ENCODE measurements at places on chromosomes 7 and 10.

DNA sequence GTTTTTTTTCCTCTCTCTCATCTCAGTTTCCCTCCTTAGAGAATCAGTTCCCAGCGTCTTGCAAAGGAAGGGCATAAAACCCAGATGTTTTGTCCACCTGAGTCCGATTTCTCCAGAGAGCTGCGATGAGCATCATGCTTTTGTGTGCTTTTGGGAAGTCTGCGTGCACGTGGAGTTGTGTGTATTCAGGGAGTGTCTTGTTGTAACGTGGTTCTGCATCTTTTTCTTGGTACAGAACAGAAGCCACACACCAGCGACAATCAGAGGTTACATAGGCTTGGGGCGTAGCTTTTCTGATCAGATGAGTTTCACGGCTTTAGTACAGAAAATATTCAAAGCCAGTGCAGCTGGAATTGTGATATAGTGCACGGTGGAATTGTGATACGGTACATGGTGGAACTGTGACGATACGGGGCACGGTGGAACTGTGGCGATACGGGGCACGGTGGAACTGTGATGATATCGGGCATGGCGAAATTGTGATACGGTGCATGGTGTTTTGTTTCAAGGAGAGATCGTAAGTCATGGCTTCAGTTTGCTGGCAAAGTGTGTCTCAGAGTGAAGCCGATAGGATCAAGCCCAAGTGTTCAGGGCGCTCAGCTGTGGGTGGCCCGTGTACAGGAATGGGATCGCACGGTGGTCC is 32.8 kb downstream of the FOXK1 start:
- no peaks in the 10 kb centered on the region for H3K27me3 ChIP-seq
- peaks cover 6% of the 10 kb centered on the region for H3K4me1 ChIP-seq
- no peak overlapping the region for H3K4me3 ChIP-seq
- H3K27ac ChIP-seq: peak overlapping the region; percentile 83
- no peaks in the 10 kb centered on the region for H3K36me3 ChIP-seq

DNA sequence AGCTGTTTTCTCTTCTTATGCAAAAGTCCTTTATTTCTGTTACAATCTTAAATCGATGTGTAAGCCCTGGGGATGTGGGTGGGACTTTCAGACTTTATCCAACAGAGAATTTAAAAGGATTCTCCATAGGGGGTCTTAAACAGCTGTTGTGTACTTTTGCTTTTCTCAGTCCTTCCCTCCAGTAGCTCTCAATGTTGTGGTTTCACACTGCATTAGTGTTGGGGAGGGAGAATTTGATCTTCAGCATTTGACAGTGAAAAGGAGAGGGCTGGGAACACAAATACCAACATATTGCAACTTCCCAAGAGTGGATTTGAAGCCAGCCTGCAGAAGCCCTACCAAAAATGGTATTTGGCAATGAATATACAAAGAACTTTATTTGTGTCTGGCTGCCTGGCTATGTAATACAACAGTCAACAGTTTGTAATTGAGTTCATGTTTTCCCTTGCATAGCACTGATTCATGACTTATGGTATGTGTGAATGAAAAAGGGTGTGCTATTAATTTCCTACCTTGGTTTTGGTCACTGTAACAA is 80.1 kb upstream of the CAPZA2 start:
- no peak overlapping the region for H3K27ac ChIP-seq
- H3K4me3 ChIP-seq: no peak overlapping the region
- H3K27me3 ChIP-seq: no peaks in the 10 kb centered on the region

GRCh38 chr10:60856405-60856804 is 78.1 kb downstream of the CDK1 start:
- H3K4me3 ChIP-seq: no peak overlapping the region
- H3K27ac ChIP-seq: no peak overlapping the region
- DNase-seq: no peak
- no peaks in the 10 kb centered on the region for H3K27me3 ChIP-seq

- H3K4me3 ChIP-seq: no peak overlapping the region
- no peak for DNase-seq
- peaks cover 8% of the 10 kb centered on the region for H3K4me1 ChIP-seq
- H3K27ac ChIP-seq: no peak overlapping the region
These were observed 43.8 kb upstream of the SEMA3D start for GRCh38 chr7:85230623-85231022.

GRCh38 chr10:22321924-22322640 is 1.2 kb downstream of the BMI1 start:
- peak; percentile 50 for DNase-seq
- no peak overlapping the region for H3K27ac ChIP-seq
- peak overlapping the region; percentile 70 for H3K4me3 ChIP-seq

- no peak overlapping the region for H3K27ac ChIP-seq
- no peaks in the 10 kb centered on the region for H3K4me1 ChIP-seq
- H3K36me3 ChIP-seq: no peaks in the 10 kb centered on the region
- H3K4me3 ChIP-seq: no peak overlapping the region
- no peak for DNase-seq
These were observed 25.4 kb upstream of the ZNF107 start for GRCh38 chr7:64640504-64640903.

DNA sequence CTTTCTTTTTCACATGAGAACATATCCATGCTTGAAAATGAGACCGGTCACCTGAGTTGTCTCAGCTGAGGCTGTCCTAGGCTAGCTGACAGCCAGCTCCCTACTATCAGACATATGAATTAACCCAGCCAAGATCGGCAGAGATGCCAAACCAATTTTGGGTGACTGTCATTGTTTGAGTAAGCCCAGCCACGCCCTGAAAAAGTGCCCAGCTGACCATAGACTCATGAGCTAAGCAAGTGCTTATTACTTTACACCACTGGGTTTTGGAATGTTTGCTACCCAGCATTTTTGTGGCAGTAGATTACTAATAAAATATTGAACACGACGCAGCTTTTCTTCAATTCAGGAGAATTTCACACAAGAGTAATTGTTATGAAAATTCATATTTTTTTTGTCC is 265.2 kb upstream of the LYZL1 start:
- peaks cover 10% of the 10 kb centered on the region for H3K4me1 ChIP-seq
- H3K27me3 ChIP-seq: no peaks in the 10 kb centered on the region
- no peak for DNase-seq
- H3K27ac ChIP-seq: no peak overlapping the region
- H3K36me3 ChIP-seq: no peaks in the 10 kb centered on the region

GRCh38 chr7:23294549-23295400 is 4.4 kb upstream of the MALSU1 start:
- peaks cover 6% of the 10 kb centered on the region for H3K4me1 ChIP-seq
- no peaks in the 10 kb centered on the region for H3K27me3 ChIP-seq
- DNase-seq: no peak
- no peaks in the 10 kb centered on the region for H3K36me3 ChIP-seq
- no peak overlapping the region for H3K4me3 ChIP-seq

- H3K27me3 ChIP-seq: no peaks in the 10 kb centered on the region
- H3K36me3 ChIP-seq: no peaks in the 10 kb centered on the region
- no peak overlapping the region for H3K4me3 ChIP-seq
- H3K4me1 ChIP-seq: peaks cover 5% of the 10 kb centered on the region
These were observed 57.1 kb upstream of the DYNC1I1 start for GRCh38 chr7:95715274-95715673.

- H3K27ac ChIP-seq: no peak overlapping the region
- H3K4me3 ChIP-seq: no peak overlapping the region
- no peaks in the 10 kb centered on the region for H3K36me3 ChIP-seq
- DNase-seq: peak; percentile 15
These were observed 45.9 kb upstream of the TMEM72 start for GRCh38 chr10:44865289-44865671.

Data from cardiac muscle cell (in vitro differentiated cells and primary cell).